Mammary epithelial cell (primary cell): ENCODE measurements at places on chromosomes 12 and 14.

DNA sequence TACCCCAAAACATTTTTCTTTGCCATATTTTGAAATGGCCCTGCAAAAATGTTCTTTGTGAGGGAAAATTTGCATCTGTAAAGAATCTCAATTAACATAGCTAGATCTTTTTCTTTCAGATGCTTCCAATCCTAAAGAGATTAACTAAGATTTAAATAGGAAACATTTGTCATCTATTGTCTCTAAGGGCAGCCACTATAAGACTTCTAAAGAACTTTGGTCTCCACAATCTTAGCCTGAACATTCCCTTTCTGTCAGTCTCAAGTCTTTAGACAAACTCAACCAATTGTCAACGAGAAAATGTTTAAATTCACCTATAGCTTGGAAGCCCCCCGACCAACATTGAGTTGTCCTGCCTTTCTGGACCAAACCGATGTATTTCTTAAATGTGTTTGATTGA is 71.1 kb upstream of the RASSF8 start:
- DNase-seq, result no peak

- peak; percentile 41 for DNase-seq
These were observed 51.1 kb upstream of the CRACR2A start for GRCh38 chr12:3803865-3804472.

DNA sequence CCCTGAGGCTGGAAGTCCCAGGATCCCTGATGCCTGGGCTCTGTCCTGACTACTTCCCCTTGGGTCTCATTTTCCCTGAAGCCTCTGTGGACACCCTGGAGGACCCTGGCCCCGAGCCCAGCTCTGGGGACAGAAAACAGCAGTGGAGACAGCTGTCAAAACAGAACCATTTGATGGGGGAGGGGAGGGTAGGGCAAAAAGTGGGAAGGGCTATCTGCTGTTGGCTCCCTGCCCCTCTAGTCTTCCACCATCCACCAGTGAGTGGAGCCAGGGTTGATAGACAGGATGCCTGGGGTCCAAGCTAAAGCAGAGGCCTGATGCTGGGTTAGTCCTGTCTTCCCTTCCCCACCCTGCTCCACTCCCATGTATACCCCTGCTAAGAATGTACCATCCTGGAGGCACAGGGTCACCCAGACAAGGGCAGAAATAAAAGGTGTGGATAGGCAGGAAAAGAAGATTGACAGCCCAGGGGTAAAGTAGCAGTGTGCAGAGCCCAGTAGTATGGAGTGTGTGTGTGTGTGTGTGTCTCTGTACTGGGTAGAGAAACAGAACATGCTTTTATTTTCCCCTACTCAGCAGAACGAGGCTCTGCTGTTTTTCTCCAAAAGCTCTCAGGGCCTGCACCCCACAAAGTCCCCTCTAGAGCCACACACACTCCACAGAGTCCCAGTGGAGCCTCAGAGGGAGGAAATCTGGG is 9.8 kb downstream of the ZNF385A start:
- no peak for DNase-seq

GRCh38 chr12:108589028-108589839 is 8.7 kb downstream of the TMEM119 start:
- no peak for DNase-seq

GRCh38 chr14:31660191-31660590 is 99.0 kb downstream of the NUBPL start:
- no peak for DNase-seq

- DNase-seq, result no peak
These were observed 20.0 kb downstream of the PTHLH start for GRCh38 chr12:27952510-27952909.

- DNase-seq, result no peak
These were observed 164.1 kb upstream of the NTF3 start for GRCh38 chr12:5267603-5268423.

- DNase-seq, result no peak
These were observed 269.2 kb downstream of the CCDC91 start for GRCh38 chr12:28459481-28459880.

DNA sequence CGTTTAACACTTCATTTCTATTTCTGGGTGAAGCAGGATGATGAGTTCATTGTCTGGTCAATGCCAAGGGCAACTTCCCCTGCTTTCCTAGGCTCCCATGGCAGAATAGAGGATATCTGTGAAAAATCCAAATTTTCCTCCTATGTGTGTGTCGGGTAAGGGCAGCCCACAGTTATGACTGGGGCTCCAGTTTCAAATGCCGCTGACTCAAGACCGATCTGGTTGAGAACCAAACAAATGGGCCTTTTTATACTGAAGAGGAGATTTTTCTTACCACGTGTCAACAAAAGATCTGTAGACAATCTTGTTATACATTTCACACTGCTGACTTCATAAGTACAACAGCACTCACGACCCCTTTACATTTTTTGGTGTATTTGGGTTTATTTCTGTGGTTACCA is 120.8 kb downstream of the CHST11 start:
- DNase-seq, result no peak

- no peak for DNase-seq
These were observed 100.4 kb upstream of the FGD4 start for GRCh38 chr12:32298917-32299316.

DNA sequence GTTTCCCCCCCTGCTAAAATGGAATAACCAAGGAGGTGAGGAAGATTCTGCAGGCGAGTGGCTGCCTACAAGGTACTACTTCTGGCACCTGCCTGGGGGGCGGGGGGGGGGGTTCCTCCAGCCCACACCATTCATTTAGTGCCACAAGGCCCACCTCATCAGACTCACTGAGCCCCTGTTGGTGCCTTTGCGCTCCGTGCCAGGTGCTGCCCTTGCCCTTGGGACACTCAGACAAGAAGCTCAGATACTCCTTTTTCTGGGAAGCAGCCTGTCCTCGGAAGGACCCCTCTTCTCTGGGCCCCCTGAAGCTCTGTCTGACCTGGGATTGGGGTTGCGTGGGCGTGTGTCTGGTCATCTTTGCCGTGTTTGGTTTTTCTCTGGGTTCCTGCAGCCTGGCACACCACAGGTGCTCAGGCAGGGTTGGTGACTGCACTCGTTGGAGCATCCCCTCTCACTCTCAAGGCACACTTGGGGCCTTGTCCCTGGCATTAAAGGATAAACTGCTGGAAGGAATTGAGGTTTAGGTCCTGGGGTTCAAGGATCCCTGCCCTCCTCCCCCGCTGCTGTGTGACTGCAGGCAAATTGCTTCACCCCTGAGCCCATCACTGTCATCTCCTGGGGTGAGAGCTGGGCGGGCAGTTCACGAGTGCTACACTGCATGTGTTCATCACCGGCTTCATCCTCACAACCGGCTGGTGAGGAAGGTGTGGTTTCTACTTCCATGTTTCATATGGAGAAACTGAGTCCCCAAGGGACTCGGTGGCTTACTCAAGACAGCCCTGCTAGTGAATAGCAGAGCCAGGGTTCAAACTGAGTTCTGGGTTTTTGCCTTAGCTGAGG is 16.9 kb downstream of the FAM222A start:
- DNase-seq, result no peak

GRCh38 chr14:77988970-77989369 is 181.2 kb upstream of the NRXN3 start:
- DNase-seq, result peak; percentile 76

- no peak for DNase-seq
These were observed 45.7 kb upstream of the FBRSL1 start for GRCh38 chr12:132444283-132444682.

DNA sequence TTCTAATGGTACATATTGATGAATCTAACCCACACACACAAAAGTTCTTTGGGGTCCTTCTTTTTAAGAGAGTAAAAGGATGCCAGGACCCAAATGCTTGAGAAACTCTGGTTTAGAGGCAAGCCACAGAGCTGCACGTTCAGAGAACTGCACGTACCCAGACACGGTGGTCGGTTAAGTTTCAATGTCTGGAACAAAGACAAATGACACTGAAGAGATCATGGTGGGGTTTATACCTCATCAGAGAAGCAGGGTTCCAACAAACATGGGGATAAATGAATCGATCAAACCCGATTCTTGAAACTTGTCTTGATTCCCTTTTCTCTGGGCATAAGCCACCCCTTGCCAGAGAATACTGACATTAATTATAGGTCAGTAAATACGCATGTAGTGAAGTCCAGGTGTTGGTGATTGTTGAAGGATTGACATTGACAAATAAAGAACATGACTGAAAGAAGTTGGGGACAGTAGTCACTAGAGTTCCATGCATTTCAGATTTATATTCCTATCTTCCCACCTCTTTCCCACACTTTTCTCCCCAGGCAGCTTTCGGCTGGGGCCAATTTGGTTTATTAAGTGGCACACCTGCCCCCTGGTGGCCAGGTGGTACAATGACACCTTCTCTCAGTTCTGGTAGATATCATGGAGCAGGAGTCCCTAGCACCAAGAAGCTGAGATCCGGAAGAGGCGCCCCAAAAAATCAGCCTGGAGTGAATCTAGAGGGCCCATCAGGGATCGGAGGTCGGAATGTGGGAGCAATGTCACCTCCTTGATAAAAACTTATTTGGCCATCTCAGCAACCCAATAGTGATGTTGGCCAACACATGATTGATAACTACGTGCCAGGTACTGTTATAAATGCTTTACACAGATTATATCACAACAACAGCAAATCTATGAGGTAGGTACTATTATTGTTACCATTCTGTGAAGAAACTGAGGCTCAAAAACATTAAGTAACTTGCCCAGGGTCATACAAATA is 17.8 kb upstream of the HDAC7 start:
- peak; percentile 62 for DNase-seq

GRCh38 chr12:3122841-3123678 is 45.9 kb downstream of the TSPAN9 start:
- DNase-seq, result peak; percentile 79

GRCh38 chr14:75081660-75082229 is 12.3 kb downstream of the ZC2HC1C start:
- DNase-seq, result no peak

DNA sequence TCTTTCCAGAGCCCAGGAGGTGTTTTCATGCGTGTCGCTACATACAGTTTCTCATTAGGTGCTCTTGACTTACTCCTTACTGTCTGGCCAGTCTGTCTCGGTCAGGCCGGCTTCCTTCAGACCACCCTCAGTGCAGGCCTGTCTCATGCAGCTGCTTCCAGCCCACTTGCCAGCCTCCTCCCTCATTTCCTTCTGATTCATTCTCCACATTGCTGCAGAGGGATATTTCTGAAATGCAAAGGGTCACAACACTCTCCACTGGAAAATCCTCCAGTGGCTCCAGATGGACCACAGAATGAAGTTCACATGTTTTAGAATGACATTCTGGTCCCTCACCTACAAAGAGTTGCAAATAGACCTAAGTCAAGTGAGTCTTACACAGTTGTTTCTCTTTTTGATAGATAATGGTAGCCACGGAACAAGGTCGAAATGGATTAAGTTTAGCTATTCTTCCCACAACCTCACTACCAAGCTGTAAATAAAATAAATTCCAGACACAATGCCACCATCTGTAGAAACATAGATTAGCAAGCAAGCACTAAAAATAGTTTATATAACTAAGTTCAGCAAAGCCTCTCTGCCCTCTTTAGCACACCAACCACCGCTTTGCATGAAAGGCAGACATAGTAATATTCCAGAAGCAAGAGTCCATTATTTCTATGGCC is 146.9 kb downstream of the ESR2 start:
- DNase-seq, result no peak

DNA sequence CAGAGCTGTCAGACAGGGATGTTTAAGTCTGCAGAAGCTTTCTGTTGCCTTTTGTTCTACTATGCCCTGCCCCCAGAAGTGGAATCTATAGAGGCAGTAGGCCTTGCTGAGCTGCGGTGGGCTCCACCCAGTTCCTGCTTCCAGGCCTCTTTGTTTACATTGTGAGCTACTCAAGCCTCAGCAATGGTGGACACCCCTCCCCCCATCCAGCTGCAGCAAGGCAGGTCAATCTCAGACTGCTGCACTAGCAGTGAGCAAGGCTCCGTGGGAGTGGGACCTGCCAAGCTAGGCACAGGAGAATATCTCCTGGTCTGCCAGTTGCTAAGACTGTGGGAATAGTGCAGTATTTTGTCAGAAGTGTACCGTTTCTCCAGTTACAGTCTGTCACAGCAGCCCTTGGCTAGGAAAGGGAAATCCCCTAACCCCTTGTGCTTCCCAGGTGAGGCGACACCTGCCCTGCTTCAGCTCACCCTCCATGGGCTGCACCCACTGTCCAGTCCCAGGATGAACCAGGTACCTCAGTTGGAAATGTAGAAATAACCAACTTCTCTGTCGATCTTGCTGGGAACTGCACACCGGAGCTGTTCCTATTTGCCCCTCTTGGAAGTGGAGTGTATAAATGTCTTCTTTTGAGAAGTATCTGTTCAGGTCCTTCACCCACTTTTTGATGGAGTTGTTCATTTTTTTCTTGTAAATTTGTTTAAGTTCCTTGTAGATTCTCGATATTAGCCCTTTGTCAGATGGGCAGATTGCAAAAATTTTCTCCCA is 213.5 kb upstream of the SLC38A2 start:
- DNase-seq, result peak; percentile 30

DNA sequence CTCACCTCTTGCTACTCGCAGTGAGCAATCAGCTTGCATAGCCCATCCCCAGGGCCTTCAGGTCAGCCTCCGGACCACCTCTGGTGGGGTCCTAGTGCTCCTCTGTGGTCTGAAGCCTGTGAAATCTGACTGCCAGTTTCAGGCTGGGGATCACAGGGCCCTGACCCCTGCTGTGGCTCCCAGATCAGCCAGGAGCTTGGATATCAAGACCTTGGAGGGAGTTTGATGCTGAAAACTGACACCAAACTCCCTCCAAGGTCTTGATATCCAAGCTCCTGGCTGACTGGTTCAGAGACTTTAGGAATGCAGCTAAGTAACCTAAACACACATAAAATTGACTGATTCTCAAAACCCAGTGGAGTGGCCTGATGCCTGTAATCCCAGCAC is 19.8 kb upstream of the DHRS4 start:
- no peak for DNase-seq

DNA sequence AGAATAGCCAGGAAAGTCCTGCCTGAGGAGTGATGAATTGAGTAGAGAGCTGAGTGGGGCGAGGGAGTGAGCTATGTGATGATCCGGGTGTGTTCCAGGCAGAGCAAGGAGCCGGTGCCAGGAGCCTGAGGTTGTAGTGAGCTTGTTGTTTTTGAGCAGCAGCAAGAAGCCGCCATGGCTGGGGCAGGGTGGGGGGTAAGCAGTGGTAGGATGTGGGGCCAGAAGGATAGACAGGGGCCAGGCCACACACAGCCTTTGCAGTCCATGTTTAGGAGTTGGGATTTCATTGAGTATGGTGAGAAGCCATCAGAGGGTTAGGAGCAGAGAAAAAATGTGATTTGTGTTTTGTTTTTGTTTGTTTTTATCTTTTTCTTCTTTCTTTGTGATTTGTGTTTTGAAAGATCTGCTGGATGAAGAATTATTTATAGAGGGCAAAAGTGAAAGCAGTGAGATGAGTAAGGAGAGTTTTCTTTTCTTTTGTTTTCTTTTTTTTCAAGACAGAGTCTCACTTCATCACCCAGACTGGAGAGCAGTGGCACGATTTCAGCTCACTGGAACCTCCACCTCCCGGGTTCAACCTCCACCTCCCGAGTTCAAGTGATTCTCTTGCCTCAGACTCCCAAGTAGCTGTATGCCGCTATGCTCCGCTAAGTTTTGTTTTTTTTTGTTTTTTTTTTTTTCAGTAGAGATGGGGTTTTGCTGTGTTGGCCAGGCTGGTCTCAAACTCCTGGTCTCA is 92.3 kb upstream of the BCAT1 start:
- DNase-seq, result no peak

GRCh38 chr12:81295251-81295650 is 217.4 kb downstream of the ACSS3 start:
- no peak for DNase-seq

- no peak for DNase-seq
These were observed 513.4 kb upstream of the FLRT2 start for GRCh38 chr14:85016496-85016895.

GRCh38 chr12:20213723-20214625 is 154.4 kb upstream of the PDE3A start:
- no peak for DNase-seq

GRCh38 chr14:21078726-21079125 is 8.6 kb downstream of the ARHGEF40 start:
- no peak for DNase-seq

GRCh38 chr14:55190906-55191202 is 531 bp downstream of the DLGAP5 start:
- no peak for DNase-seq
